B cell (primary cell): ENCODE measurements at places on chromosomes 7 and 10.

- DNase-seq: no peak
Observed at GRCh38 chr10:11266426-11266825, 248.8 kb downstream of the CELF2 start.

- no peak for DNase-seq
Observed at GRCh38 chr7:146366938-146367337, 250.3 kb downstream of the CNTNAP2 start.

DNA sequence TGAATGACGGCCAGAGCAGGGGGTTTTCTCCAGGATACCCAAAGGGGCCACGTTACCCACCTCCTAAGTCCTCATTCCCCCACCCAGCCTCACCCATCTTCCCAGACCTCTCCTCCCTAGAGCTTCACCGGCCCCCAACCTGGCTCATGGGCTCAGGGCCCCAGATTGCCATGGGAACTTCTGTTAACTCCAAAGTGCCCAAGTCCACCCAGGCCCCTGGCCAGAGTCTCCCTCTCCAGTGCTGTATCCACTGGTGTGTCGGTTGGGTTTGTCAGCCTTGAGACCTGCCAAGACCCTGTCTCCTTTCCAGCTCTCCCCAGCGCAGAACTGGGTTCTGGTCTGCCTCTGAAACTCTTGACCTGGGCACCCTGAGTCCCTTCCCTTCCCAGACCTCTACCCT is 37.1 kb upstream of the ZMIZ2 start:
- no peak for DNase-seq

- DNase-seq: no peak
Observed at GRCh38 chr10:29534590-29534989, 100.2 kb downstream of the SVIL start.

DNA sequence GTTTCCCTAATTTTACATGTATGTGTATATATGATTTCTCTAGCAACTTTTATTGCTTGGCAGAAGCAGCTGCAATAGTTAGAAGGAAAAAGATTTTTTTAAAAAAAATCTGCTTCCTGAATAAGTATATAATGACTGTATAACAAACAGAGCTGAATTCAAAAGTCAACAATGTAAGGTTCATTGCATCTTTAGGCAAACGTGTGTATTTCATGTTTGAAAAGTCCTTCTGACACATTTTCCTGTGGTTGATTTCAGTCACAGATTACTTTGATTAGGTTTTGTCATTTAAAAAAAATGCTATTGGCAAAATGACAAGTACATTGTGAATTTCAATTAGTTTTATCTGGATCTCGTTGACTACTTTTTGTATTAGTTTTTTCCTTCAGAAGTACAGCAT is 231.0 kb downstream of the CSTF2T start:
- DNase-seq: no peak

DNA sequence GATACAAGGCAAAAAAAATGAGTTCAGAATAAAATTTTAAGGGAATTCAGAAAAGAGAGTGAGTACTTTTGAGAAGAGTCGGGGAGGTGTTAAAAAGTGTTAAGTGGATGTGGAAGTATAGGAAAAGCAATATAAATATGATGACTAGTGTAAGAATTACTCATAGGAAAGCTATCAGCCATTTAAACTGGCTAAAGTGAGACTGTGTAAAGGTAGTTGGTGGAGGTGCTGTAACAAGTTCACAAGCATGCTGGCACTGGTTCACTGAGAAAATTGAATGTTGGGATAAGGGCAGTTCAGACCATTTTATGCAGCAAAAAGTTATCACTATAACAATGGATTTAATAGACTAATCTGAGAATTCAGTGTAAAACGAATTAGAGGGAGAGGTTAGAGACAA is 179.0 kb upstream of the DKK1 start:
- no peak for DNase-seq
